SJSA1 (cell line): ENCODE measurements at places on chromosomes 2 and 18. TPM values are rescaled to one million over a fixed set of nuclear protein-coding genes. Genes with fewer than 3 reads are reported as not detected.

CFC1 gene
- not detected in 2 replicates for total RNA-seq

NEMP2 gene
- 16.7 and 16.9 TPM in 2 replicates for total RNA-seq

DNA sequence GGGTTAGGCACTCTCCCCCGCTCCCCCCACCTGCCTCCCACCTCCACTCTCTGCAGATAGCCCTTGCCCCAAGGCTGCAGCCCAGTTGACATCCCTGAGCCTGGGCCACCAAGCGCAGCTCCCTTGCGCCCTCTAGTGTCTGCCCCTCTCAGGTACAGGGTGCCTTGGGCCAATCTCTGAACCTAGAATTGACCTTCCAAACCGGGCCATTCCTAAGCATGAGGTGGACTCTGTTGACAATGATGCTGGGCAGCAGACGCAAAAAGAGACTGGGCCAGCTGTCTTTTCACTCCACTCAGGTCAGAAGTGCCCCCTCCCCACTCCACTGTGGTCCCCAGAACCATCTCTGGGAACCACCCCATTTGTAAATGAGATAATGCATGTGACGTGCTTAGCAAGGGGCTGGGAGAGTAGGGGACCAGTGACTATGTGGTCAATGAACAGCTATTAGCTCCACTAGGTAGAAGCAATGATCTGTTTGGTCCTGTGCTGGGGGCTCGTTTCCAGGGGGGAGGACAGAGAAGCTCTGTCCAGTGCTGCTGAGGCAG lies 43.3 kb upstream of the PLB1 start:
- no peak overlapping the region for H3K27ac ChIP-seq
- H3K27me3 ChIP-seq, result no peaks in the 10 kb centered on the region
- DNase-seq, result peak; percentile 58
- peaks cover 34% of the 10 kb centered on the region for H3K4me1 ChIP-seq
- H3K4me3 ChIP-seq, result no peak overlapping the region

- H3K4me3 ChIP-seq, result no peak overlapping the region
- DNase-seq, result no peak
- peak overlapping the region; percentile 42 for H3K27ac ChIP-seq
- H3K27me3 ChIP-seq, result no peaks in the 10 kb centered on the region
- H3K36me3 ChIP-seq, result no peaks in the 10 kb centered on the region
Observed at GRCh38 chr2:217995731-217996231, 7.0 kb downstream of the TNS1 start.

DNA sequence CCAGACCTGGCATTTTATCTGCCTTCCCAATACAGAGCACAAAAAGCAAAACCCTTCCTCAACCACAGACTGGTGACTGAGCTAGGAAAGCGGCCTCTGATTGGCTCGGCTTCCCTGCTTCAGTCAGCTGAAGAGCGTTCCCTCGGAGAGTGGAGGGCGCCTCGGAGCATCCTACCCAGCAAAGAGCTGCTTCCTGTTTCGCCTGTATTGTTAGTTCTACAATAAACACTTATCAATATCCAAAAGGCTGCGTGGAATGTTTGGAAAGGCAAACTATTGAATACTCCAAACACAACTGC lies 125.0 kb downstream of the CACNB4 start:
- H3K4me1 ChIP-seq, result no peaks in the 10 kb centered on the region
- H3K27me3 ChIP-seq, result peaks cover 7% of the 10 kb centered on the region; the same call in 1 of the 2 replicates
- H3K36me3 ChIP-seq, result no peaks in the 10 kb centered on the region
- H3K27ac ChIP-seq, result no peak overlapping the region
- H3K4me3 ChIP-seq, result no peak overlapping the region
- no peak for DNase-seq

TRMT61B gene
- 14.6 and 16.6 TPM in 2 replicates for total RNA-seq

CMPK2 gene
- total RNA-seq, result 0.55 and 3.1 TPM in 2 replicates

DNA sequence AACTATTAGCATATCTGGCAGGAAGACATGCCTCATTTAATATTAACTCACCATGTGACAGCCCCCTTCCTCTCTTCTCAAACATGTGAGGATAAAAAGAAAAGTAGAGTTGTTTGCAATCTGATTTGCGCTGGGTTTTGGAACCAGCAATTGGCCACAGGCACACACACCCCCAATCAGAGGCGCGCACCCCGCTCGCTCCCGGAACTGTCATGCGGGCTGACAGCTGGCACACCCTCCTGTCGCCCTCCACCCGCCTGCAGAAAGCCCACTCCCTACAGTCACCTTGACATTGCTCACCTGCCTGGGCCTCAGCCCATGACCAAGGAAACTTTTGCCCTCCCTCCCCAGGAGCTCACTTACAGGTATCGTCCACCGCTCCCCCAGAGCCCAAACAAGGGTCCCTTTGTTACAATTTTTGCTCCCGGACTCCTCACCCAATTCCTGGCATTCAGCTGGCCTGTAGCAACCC lies 1.1 kb downstream of the COBLL1 start:
- peaks cover 7% of the 10 kb centered on the region; the same call in 1 of the 2 replicates for H3K27me3 ChIP-seq
- H3K27ac ChIP-seq, result peak overlapping the region; percentile 73; the same call in 1 of the 2 replicates
- peak; percentile 8 for DNase-seq
- peaks cover 29% of the 10 kb centered on the region for H3K4me1 ChIP-seq

DNA sequence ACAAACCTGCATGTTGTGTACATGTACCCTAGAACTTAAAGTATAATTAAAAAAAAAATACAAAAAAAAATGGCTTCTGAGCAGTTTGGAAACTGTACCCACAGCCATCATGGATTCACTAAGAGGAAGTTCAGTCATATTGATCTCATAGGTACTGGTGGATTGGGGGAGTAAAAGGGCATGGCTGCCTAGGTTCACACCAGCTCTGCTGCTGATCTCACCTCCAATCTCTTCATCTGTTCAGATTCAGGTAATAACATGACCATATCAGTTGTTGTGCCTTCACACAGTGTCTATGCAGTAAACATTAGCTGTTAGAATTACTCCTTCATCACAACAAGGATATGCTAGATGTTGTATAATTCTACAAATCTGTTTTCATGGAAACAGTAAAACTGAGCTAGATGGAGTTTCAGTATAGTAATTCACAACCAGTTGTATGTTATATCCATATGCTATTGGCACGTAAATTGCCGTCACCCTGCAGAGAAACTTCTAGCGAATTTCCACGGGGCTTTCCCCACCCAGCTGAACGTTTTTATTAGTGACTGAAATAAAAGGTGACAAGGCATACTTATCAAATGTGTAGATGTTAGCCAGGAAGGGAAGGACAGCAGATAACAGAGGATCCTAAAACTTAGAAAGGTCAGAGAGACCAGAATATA lies 59.3 kb upstream of the ITM2C start:
- H3K27ac ChIP-seq, result no peak overlapping the region
- H3K36me3 ChIP-seq, result peaks cover 69% of the 10 kb centered on the region
- no peak overlapping the region for H3K4me3 ChIP-seq
- H3K4me1 ChIP-seq, result no peaks in the 10 kb centered on the region
- DNase-seq, result no peak
